Activated T-helper 1 cell treated with Interleukin-2 at 50 U/mL for 16 hours (primary cell): ENCODE measurements at places on chromosomes 2 and 18.

- no peak for DNase-seq
Observed at GRCh38 chr2:225867071-225867470, 467.6 kb downstream of the NYAP2 start.

- DNase-seq = no peak
Observed at GRCh38 chr2:223696719-223697118, 94.6 kb upstream of the SCG2 start.

GRCh38 chr2:190863946-190864345 is 16.7 kb upstream of the GLS start:
- DNase-seq = no peak

DNA sequence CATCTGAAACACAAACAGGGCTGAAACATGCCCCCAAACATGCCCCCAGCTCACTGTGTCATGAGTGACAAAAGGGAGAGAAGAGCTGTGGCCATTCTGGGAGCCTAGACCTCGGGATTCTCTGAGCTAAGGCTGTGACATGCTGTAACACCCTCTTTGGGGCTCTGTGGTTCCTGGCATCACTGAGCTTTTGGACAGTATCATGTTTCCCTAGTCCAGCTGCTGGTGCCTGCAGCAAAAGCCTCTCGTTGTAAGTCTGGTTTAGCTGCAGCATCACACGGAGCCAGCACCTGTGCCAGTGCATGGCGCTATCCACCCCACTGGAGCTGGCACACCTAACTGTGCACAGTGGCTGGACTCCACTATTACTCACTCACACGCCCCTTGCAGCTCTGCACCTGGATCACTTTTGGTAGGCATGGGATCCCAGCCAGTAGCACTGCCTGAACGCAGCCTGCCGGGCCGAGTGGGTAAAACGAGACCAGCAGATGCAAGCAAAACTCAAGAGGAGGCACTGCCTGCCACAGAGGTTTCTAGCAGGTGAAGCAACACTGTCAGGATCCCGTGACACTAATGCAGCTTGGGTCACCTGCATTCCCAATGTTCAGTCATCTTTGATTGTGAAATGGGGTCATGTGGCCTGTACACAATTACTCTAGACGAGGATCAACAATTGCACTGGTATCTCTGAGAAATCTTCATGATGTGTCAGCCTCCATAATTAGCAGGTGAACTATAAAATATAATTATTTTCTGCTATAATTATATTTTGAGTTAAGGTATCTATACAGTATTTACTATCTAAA is 547.2 kb downstream of the ZNF804A start:
- DNase-seq = no peak

- no peak for DNase-seq
Observed at GRCh38 chr2:102657770-102658169, 38.4 kb downstream of the SLC9A2 start.

DNA sequence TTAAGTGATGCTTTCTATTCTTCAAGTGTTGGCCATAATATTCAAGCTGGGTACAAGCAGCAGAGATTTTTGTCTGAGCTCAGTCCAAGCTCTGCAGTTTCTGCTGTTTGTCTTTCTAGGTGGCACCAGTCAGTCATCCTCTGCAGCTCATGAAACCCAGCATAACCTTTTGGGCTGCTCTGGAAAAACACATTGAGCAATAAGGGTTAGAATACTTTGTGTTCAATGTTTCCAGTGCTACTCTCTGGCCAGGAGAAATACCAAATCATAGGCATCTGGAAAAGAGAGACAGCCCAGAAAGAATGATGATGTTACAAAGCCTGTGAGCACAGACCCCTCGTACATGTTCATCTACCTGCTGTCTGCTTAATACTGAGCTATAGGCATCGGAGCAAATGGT is 19.5 kb upstream of the WIPF1 start:
- DNase-seq = no peak

DNA sequence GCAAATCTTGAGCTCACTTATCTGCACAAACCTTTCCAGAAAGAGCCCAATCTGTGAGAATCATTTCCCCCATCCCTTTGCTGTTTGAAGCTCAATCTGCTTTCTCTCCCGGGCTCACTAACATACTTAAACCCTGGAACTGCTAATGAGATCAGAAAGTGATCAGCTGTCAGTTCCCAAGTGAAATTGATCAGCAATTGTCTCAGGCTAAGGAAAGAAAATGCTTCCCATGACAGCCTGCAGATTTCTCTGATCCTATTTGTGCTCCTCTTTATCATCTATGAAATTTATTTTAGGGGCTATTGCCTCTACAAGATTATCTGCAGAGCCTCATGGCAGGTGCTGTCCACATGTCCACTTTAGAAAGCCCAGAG is 239.0 kb upstream of the CXCR4 start:
- DNase-seq = no peak

DNA sequence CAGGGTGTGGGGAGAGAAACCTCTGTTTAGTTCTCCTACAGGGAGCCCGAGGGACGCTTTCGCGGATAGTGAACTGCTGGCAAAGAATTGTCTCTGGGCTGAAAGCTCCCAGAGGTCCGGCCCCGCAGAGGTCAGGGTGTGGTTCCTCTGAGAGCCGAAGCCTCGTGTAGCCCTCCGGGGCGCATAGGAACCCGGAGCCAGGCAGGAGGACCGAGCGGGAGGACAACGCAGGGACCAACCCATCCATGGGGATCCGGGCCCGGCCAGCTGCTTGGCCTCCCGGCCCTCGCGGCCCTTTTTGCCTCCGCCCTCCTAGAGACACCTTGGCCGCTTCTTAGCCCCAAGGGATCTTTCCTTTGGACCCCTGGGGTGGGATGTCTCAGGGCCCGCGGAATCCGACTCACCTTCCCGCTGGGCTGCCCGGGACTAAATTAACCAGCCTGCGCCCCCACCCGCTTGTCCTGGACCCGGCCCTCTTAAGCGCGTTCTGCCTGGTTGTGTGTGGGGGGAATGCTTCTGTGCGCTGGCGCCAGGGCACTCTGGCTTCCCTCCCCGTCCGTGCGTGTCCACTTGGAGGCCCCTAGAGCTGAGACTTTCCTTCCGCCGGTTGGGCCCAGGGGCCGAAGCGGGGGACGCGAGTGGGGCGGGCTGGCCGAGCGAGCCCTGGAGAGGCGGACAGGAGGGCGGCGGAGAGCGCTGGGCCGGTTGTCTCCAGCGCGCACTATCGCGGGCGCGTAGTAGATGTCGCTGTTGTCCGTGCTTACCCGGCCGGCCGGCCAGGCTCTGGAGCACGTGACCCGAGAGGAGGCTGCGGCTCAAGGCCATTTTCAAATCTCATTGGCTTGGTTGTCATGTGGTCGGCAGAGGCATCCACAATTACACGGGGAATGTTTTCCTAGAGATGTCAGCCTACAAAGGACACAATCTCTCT is at the start of gene HOXD10:
TSS of gene HOXD10 (plus strand) at position 896 of the 931 bp plus-strand sequence. CDS start 56 bp downstream, outside the sequence.
- DNase-seq = no peak

DNA sequence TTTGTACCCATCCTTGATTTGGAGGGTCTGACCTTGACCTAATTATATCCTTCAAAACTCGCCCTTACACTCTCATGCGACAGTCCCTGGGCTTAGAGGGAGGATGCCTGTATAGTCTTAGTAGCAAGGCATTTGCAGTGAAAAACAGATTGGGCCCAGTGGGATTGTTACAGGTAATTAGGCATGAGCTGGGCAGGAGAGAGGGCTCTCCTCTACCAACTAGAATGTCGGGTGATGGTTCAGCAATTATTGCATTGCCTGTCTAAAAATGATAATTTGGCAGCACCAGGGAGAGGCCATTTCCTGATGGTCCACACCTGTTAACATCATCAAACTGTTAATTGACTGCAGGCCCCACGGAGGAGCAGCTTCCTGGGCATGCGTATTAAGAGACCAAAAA is 32.4 kb downstream of the COMMD1 start:
- no peak for DNase-seq

DNA sequence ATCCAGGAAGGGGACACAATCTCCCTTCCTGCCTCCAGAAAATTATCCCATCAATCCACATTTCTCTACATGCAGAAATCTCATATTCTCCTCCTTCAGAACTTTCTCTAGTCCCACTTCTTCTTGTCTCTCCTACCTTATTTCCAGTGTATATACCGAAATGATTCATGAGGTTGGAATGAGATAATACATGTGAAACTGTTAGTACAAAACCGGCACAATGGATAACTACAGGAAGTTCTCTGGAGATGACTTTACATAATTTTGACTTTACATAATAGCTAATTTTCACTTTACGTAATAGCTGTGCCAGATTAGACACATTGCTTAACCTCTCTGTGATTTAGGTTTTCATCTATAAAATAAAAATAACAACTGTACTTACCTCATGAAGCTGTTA is 801.3 kb downstream of the ERBB4 start:
- no peak for DNase-seq

- no peak for DNase-seq
Observed at GRCh38 chr2:98907385-98907784, 28.6 kb downstream of the CRACDL start.

DNA sequence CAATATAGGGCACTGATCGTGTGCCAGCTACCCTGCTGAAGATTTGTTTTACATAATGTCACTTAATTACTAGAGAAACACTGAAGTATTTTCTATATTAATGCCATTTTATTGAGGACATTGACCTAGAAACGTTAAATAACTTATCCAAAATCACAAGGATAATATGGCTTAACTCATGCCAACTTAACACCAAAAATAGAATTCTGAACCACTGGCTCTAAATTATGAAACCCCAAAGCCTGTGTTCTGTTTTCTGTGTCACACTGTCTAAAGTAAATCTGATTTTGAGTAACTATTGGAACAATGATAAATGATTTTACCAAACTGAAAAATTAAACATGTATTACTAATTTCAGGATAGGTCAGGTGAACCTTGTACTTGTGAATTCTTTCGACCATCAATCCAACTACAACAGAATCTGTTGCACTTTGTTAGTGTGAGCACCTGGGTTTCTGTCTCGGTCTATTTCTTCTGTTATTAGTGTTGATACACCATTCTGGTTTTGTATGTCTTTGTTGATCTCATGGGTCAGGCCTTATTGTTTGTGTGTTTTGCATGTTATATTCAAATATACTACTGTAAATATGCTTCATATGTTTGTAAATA is 48.2 kb upstream of the CCDC141 start:
- DNase-seq = no peak
